ENCODE measurements at places on chromosomes 5 and 9. TPM values are rescaled to one million over a fixed set of nuclear protein-coding genes. Genes with fewer than 3 reads are reported as not detected.

MTREX gene
- total RNA-seq, result 61.0 TPM

ROR2 gene
- total RNA-seq, result 0.22 TPM

ZNF169 gene
- total RNA-seq, result 5.3 TPM

IFNA13 gene
- not detected for total RNA-seq

HACD4 gene
- 8.7 TPM for total RNA-seq

CRAT gene
- 23.3 TPM for total RNA-seq

PRDM12 gene
- total RNA-seq, result not detected

GAPT gene
- 2.0 TPM for total RNA-seq

LEAP2 gene
- 0.47 TPM for total RNA-seq

POLR3G gene
- 0.77 TPM for total RNA-seq

PCDHA4 gene
- not detected for total RNA-seq

CSF1R gene
- total RNA-seq, result 3.4 TPM

RFX3 gene
- 27.1 TPM for total RNA-seq

QRFP gene
- total RNA-seq, result not detected

- H3K4me3 ChIP-seq, result no peak overlapping the region
- no peak for DNase-seq
- no peaks in the 10 kb centered on the region for H3K4me1 ChIP-seq
- no peaks in the 10 kb centered on the region for H3K36me3 ChIP-seq
- no peak overlapping the region for H3K27ac ChIP-seq
Measured at GRCh38 chr9:120212853-120213200, 367.1 kb downstream of the CDK5RAP2 start.

- peaks cover 11% of the 10 kb centered on the region for H3K4me1 ChIP-seq
- H3K27me3 ChIP-seq, result peaks cover 92% of the 10 kb centered on the region
- H3K27ac ChIP-seq, result no peak overlapping the region
- DNase-seq, result no peak
- H3K36me3 ChIP-seq, result peaks cover 3% of the 10 kb centered on the region
Measured at GRCh38 chr5:173319646-173320045, 8.6 kb downstream of the STC2 start.

DNA sequence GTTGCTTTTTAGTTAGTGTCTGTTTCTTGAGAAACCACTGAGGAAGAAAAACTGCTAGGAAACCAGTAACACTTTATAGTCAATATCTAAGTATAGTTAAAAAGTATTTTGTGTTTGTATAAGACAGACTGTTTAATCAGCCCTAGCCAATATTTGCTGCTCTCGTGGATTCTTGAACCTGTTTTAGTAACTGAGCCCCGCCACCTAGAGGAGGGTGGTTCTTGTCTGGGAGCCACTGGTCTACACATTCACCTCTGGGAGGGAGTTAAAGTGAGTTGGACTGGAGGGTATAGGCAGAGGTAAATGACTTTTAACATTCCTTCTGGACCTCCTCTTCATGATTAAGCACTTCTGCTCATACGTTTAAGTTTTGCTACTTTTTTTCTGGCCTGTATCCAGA lies 117.2 kb downstream of the SPATA31D1 start:
- no peaks in the 10 kb centered on the region for H3K36me3 ChIP-seq
- no peak overlapping the region for H3K4me3 ChIP-seq
- H3K27me3 ChIP-seq, result no peaks in the 10 kb centered on the region
- DNase-seq, result no peak
- H3K4me1 ChIP-seq, result no peaks in the 10 kb centered on the region
- no peak overlapping the region for H3K27ac ChIP-seq

GRCh38 chr9:128150594-128151308 lies 1.5 kb downstream of the LCN2 start:
- H3K4me1 ChIP-seq, result peaks cover 11% of the 10 kb centered on the region
- no peaks in the 10 kb centered on the region for H3K36me3 ChIP-seq
- no peak overlapping the region for H3K4me3 ChIP-seq
- H3K27me3 ChIP-seq, result no peaks in the 10 kb centered on the region

DNA sequence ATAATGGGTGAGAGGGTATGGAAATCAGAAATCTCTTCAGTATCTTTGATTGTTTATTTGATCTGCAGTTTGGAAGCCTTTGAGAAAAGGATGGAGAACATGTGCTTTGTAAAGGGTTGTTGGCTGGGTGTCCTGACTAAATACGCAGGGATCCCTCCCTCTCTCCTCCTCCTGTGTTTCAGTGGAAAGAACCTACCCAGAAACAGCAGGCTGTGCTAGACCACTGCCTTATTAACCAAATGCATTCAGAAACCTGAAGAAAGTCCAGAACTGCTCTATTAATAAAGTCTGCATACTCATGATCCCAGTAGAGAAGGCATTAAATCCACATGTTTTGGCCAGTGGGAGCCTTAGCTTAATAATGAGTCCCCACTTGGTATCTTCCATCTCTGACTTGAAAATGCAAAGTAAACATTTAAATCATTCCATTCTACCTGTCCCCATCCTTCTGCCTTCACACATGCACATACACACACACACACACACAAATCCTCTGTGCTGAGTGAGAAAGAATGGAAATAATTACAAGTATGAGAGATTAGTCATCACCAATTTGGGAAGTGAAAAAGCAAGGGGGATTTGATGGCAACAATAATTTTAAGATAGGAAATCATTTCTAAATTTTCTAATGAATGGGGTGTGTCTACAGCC lies 10.0 kb upstream of the LECT2 start:
- DNase-seq, result no peak
- no peak overlapping the region for H3K27ac ChIP-seq
- H3K4me1 ChIP-seq, result no peaks in the 10 kb centered on the region
- peaks cover 24% of the 10 kb centered on the region for H3K27me3 ChIP-seq
- H3K36me3 ChIP-seq, result no peaks in the 10 kb centered on the region

DNA sequence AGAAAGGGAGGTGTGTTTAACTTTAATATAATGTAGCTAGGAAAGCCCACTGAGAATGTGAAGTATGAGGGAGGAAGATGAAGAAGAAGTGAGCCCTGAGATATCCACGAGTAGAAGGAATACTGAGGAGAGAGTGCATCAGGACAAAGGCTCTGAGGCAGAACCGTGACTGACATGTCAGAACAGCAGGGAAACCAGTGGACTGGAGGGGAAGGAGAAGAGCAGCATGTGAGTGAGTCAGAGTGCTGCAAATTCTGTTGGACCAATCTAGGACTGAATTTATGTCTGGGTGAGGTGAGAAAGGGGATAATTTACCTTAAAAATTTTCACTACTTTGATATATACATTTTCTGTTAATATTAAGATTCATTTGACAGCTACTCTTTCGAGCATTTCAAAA lies 110.3 kb downstream of the ST8SIA4 start:
- no peaks in the 10 kb centered on the region for H3K4me1 ChIP-seq
- DNase-seq, result no peak
- H3K27me3 ChIP-seq, result peaks cover 18% of the 10 kb centered on the region
- H3K4me3 ChIP-seq, result no peak overlapping the region

- no peaks in the 10 kb centered on the region for H3K36me3 ChIP-seq
- H3K27me3 ChIP-seq, result peaks cover 20% of the 10 kb centered on the region
- peaks cover 2% of the 10 kb centered on the region for H3K4me1 ChIP-seq
- H3K4me3 ChIP-seq, result no peak overlapping the region
- H3K27ac ChIP-seq, result no peak overlapping the region
Measured at GRCh38 chr9:16725066-16725465, 145.4 kb downstream of the BNC2 start.

GRCh38 chr5:131171276-131171810 lies 599 bp downstream of the LYRM7 start:
- peak overlapping the region; percentile 98 for H3K4me3 ChIP-seq
- H3K27ac ChIP-seq, result peak overlapping the region; percentile 98
- no peak for DNase-seq
- no peaks in the 10 kb centered on the region for H3K27me3 ChIP-seq

- no peaks in the 10 kb centered on the region for H3K27me3 ChIP-seq
- no peak for DNase-seq
- H3K4me1 ChIP-seq, result no peaks in the 10 kb centered on the region
- H3K4me3 ChIP-seq, result no peak overlapping the region
Measured at GRCh38 chr9:82593501-82593900, 469.4 kb downstream of the RASEF start.

DNA sequence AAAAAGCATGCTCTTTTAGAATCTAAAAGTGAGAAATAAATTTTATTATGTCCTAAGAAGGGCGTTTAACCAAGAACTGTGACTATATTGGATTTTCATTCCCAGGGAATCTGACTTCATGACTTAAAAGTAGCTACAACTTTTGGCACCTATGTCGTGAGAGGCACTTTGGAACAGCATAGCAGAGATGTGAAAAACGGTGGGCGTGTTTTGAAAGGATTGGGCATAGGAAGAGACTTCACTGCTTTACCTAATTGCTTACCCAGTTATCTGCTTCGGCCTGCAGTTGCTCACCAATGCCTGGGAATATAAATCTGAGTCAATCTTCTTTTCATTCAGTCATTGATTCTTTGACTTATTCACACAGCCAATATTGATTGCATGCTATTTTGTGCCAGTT lies 363.4 kb downstream of the DNAH5 start:
- no peaks in the 10 kb centered on the region for H3K4me1 ChIP-seq
- no peak overlapping the region for H3K27ac ChIP-seq
- H3K4me3 ChIP-seq, result no peak overlapping the region

DNA sequence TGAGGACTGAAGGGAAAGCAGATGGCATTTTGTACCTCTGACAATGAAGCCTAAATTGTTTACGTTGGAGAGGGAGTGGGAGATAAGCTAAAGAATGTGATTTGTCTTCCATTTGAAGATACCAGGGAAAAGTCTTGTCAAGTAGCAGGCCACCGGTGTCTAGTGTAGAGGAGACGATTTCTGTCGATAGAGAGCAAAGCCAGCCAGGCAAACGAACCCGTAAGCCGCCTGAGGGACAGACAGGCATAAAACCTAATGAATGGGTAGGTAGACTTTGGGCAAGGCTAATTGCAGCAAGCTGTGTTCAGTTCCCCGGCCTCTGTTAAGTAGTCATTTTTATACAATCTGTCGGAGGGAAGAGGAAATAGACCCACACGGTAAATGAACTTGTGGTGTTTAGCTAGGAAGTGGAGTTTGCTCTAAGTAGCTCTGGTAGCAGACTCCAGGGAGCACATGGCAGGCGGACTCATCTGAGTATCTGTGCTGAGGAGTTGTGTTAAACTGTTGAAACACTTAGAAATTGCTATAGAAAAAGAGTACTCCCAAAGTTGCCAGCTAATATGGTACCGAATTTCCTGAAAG lies 28.8 kb downstream of the SMARCA2 start:
- no peak for DNase-seq
- peaks cover 31% of the 10 kb centered on the region for H3K4me1 ChIP-seq
- peaks cover 10% of the 10 kb centered on the region for H3K36me3 ChIP-seq
- H3K27ac ChIP-seq, result peak overlapping the region; percentile 69
- no peaks in the 10 kb centered on the region for H3K27me3 ChIP-seq
- H3K4me3 ChIP-seq, result no peak overlapping the region

DNA sequence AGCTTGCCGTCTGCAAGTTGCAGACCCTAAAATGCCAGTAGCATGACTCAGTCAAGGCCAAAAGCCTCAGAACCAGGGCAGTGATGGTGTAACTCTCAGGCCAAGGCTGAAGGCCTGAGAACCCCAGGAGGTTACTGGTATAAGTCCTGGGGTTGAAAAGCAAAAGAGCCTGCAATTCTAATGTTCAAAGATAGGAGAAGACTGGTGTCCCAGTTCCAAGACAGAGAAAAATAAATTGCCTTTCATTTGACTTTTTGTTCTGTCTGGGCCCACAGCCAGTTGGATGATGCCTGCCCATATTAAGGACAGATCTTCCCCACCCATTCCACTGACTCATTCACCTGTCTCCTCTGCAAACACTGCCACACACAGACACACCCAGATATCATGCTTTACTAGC lies 673.2 kb downstream of the CDH18 start:
- no peaks in the 10 kb centered on the region for H3K4me1 ChIP-seq
- H3K36me3 ChIP-seq, result no peaks in the 10 kb centered on the region
- DNase-seq, result no peak
- no peak overlapping the region for H3K4me3 ChIP-seq
- no peak overlapping the region for H3K27ac ChIP-seq

GRCh38 chr9:7287986-7288385 lies 511.6 kb downstream of the DMAC1 start:
- no peak overlapping the region for H3K27ac ChIP-seq
- peaks cover 23% of the 10 kb centered on the region for H3K27me3 ChIP-seq
- no peaks in the 10 kb centered on the region for H3K4me1 ChIP-seq
- H3K4me3 ChIP-seq, result no peak overlapping the region
- DNase-seq, result no peak

DNA sequence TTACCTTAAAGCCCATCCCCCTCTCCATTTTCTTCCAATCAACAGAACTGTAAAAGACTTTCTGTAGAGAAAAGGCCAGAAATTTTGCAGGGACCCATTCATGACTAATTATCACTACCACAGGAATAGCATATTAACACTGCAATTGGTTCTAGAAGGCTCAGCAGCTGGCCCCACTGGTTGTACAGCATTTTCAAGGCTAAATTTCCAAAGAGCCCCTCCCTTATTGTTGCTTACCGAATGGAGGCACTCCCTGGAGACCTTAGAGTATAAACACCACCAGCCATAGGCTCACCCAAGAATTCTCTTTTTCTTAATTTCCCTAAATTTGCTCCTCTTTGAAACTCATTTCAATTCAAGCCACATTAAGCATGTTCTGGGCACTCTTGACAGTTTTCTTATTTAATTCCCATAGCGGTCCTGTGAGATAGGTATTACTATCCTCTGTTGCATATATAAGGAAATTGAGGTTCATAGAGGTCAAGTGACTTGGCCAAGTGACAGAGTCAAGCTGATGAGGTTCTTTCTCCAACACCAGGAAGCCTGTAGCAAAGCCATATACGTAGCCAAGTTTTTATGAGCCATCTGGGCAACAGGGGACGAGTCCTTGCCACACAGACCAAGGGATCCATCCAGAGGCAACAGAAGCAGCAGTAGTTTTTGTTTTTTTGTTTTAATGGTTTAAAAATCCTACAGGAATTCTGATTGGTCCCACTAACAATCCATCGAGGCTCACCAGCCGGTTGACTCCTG lies 83.9 kb upstream of the NR5A1 start:
- no peak overlapping the region for H3K4me3 ChIP-seq
- no peak for DNase-seq
- H3K27me3 ChIP-seq, result peaks cover 50% of the 10 kb centered on the region
- no peak overlapping the region for H3K27ac ChIP-seq

DNA sequence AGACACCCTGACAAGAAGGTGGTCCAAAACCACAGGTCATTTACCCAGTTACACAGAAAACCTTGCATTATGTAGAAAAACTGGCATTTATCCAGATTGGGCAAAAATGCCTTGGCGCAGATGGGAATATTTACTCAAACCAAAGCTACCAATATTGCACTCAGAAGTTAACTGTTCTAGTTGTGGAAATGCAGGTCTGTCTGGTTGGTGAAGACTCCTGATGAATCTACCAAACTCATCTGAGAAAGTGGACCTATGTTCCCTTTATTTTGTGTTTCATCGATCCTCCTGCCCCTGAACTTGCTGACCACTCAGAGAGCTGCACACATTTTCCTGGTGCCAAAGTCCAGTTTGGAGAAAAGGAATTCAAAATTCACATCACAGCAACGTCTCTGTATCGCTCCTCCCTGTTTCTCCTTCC lies 85.2 kb upstream of the ALDH1A1 start:
- H3K27me3 ChIP-seq, result peaks cover 54% of the 10 kb centered on the region
- no peak for DNase-seq
- no peak overlapping the region for H3K4me3 ChIP-seq
- peaks cover 2% of the 10 kb centered on the region for H3K36me3 ChIP-seq
- peak overlapping the region; percentile 12 for H3K27ac ChIP-seq
